ENCODE measurements at places on chromosomes 2 and 18.

- DNase-seq = no peak
These were observed 28.5 kb upstream of the NPAS2 start for GRCh38 chr2:100791294-100791935.

GRCh38 chr18:35345460-35345921, 1.3 kb upstream of the ZNF24 start:
- no peak for DNase-seq

- DNase-seq = no peak
These were observed 124.2 kb upstream of the ZNF516 start for GRCh38 chr18:76619261-76619620.

DNA sequence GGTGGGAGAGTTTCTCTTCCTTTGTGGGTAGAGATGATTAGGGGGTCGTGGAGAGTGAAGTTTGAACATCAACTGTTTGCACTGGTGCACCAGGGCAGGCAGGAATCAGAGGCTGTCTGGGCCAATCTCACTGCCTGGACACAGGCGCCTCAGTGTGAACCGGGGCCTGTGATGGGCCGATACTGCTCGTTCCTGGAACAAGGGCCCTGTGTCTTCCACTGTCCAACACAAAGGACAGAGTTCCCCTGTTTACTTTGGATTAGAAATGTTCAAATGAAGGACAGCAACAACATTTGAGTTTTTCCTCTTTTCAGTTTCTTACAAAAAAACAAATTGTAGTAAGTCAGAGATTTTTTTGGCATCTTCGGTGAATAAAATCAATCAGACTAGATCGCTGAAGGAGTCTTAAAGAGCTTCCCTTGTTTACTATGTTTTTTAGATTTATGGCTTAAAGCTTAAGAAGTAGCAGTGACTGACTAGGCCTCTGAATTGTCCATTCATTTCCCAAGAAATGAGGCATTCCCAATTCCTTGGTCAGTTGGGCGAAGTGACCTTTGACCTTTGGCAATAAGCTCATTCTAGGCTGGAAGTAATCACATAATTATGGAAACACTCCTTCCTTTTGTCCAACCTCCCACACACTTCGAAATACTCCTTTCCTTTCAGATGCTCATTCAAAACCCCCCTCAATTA, 11.6 kb upstream of the TGFA start:
- no peak for DNase-seq

DNA sequence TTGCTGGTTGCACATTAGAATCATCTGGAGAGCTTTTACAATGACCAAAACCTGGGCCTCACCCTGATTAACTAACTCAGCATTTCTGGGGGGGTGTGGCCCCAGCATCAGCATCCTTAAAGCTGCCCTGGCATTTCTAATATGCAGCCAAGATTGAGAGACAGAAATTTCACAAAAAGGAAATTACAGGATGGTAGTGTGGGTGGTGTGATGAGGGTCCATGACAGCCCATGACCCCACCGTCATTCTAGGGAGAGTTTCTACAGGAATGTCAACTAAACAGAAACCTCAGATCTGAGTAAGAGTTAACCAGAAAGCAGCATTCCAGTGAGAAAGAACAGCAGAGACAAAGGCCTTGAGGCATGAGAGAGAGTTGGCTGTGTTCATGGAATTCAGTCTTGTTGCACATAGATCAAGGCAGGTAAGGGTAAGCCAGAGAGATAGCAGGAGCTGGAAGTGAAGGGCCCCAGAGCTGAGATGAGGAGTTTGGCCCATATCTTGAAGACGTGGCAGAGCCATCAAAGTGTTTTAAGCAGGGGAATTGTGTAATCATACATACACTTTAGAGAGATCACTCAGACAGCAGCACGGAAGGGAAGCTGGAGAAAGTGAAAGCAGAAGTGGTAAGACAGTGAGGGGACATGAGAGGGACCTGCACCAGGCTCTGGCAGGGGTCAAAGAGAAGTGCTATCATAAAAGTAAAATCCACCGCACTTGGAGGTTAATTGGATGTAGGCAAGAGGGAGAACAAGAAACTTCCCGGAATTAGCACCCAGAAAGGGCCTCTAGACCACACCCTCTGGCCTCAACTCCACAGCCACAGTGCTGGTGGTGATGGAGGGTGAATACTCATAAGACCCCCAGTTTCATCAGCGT, 7.8 kb upstream of the TRABD2A start:
- DNase-seq = peak; percentile 73

GRCh38 chr2:241161646-241162281, 11.5 kb downstream of the PPP1R7 start:
- DNase-seq = no peak

Data from activated CD4-positive, alpha-beta T cell treated with anti-CD3 and anti-CD28 coated beads, Interleukin-2, Interleukin-4, amounts not matched to agents 100 ng/mL and 50 ng/mL, durations not matched to agents 16 hours and 8 hours (primary cell).